ENCODE measurements at places on chromosomes 13 and 19.

- DNase-seq: no peak
Measured at GRCh38 chr19:55254625-55254977, 4.2 kb downstream of the PPP6R1 start.

- no peak for DNase-seq
Measured at GRCh38 chr19:50708179-50708879, 11.3 kb downstream of the SHANK1 start.

- DNase-seq: no peak
Measured at GRCh38 chr19:56974556-56975207, 134.2 kb upstream of the PEG3 start.

- no peak for DNase-seq
Measured at GRCh38 chr19:49210108-49210900, 52.7 kb downstream of the TRPM4 start.

DNA sequence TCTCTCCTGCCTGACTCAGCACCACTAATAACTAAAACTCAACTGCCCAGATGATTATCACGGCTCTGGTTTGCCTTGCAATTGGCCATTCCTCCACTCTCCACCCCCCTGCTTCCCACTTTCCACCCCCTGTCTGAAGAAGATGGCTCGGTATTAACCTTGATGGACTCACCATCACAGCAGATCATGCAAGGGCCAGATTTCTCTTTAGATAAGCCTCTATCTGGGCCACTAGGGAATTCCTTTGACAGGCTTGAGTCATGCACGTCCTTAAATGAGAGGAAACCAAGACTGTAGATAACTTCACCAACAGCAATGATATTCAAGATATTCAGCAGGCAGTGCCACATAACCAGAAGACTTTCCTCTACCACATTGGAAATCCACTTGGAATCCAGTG lies 131.1 kb upstream of the NBEA start:
- DNase-seq: no peak

DNA sequence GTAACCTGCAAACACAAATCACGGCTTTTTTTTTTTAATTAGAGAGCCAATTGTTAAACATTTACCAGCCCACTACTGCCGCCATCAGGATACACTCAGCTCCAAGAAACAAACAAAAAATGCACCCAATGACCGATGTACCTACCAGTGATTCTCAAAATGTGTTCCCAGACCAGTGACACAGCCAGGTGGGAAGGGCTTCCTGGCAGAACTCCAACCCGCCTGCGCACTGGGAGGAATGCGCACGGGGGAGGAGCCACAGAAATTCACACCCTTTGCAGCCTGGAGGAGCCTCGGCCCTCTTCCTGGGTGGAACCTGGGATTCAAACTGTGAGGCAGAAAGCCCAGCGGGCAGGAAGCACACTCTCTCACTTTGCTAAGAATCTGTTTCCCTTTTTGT lies 255.9 kb downstream of the TBC1D4 start:
- no peak for DNase-seq

DNA sequence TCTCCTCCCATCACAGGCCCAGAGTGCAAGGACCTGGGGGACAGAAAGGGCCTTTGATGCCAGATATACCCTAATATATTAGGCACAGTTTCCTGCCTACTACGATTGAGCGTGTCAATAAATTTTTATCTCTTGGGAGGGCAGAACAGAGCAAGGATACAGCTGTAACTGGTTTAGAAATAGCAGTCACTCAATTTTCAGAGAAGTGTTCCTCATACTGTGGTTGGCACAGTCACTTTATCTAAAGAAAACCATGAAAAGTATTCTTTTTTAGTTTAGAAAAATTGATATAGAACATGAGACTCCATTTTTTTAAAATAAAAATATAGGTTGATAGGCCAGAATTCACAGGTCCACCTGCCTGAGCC lies 460 bp upstream of the ZNF155 start:
- DNase-seq: no peak

DNA sequence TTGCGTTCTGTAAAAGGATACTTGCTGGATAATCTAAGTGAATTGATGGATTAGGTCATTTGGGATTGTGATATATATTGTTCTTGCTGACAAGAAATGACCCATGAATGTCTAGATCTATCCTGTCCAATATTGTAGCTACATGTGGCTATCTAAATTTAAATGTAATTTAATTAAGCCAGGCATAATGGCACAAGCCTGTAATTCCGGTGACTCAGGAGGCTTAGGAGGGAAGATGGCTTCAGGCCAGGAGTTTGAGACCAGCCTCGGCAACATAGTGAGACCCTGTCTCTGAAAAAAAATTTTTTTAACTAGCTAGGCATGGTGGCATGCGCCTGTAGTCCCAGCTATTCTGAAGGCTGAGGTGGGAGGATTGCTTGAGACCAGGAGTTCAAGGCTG lies 39.3 kb upstream of the AKAP11 start:
- DNase-seq: no peak

GRCh38 chr13:35716729-35717128 lies 240.2 kb upstream of the MAB21L1 start:
- no peak for DNase-seq

DNA sequence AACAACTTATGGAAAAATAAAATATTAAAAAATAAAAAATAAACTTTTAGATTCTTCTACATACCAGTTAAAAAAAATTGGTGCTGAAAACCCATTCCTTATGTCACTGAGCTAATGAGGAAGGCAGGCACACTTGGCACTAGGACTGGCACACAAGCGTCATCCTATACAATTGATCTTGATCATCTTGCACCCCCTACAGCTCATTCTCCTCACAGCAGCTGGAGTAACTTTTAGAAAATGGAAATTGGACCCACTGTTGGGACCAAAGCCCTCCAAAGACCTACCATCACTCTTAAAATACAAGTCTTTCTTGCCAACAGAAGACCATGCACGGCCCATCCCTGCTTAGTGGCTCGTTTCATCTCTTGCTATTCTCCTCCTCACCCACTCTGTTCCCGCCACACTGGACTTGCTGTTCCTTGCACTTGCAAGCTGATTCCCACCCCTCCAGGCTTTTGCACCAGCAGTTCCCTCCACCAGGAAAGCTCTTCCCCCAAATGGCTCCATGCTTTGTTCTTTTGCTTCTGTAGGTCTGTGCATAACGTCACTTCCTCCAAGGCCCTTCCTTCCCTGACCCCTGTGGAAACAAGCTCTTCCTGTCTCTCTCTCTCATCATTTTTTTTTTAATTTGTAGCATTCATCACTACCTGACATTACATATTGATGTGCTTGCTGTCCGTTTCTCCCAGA lies 11.6 kb downstream of the CTU1 start:
- no peak for DNase-seq

- no peak for DNase-seq
Measured at GRCh38 chr13:26020891-26021290, 30.9 kb downstream of the SHISA2 start.

- DNase-seq: no peak
Measured at GRCh38 chr13:46317120-46317519, 69.9 kb downstream of the RUBCNL start.

DNA sequence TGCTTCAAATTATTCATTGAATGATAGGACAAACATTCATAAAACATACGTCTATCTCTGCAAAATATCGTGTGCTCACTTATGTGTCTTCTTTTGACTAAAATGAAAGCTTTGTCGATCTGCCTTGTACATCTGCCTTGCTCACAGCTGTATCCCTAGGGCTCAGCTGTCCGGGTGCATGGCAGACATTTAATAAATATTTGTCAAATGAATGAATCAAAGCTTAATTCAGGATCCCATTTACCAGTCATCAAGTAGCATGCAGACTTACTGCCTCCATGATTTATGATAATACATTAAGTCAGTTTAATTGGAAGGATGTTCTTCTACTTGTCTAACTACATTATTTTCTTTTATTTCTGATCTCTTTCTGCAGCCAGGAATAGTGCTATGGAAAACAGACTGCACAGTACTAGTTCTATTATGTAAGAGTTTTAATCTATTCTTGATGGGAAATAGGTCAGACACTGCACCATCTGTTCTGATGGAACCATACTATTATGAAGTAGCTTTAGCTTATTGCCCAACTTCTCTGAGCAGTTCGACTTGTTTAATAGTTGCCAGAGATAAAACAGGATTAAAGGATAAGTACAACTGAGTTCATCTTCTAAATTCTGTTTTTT lies 13.2 kb downstream of the SLC46A3 start:
- no peak for DNase-seq

DNA sequence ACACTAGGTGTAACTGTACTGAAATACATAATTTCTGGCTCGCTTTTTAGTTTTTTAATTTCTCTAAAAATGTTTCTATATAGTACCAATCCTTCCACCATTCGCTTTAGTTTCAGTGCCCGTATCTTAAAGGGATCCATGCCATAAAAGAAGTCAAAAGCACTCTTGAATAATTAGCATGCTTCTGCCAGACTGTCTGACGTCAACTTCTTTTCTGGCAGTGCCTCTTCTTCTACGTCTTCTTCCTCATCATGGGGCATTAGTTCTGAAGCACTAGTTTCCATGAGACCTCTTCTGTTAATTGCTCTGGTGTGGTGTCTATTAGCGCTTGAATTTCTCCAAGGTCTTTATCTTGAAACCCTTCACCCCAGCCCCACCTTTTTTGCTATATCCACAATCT lies 93.8 kb upstream of the DOCK9 start:
- DNase-seq: no peak

DNA sequence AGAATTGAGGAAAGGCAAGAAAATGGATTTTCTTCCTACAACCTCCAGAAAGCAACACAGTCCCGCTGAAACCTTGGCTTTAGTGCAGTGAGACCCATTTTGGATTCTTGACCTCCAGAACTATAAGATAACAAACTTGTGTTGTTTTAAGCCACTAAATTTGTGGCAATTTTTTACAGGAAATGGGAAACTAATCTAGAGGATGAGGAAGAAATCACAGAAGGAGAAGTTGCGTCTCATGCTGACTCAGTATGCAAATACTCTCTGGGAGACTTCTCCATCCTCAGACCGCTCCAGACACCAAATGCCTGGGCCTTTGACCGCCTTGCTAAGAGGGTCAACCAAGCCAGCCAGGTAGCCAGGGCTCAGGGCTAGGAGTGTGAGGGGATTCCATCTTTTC lies 13.1 kb upstream of the CEACAM16 start:
- DNase-seq: no peak

DNA sequence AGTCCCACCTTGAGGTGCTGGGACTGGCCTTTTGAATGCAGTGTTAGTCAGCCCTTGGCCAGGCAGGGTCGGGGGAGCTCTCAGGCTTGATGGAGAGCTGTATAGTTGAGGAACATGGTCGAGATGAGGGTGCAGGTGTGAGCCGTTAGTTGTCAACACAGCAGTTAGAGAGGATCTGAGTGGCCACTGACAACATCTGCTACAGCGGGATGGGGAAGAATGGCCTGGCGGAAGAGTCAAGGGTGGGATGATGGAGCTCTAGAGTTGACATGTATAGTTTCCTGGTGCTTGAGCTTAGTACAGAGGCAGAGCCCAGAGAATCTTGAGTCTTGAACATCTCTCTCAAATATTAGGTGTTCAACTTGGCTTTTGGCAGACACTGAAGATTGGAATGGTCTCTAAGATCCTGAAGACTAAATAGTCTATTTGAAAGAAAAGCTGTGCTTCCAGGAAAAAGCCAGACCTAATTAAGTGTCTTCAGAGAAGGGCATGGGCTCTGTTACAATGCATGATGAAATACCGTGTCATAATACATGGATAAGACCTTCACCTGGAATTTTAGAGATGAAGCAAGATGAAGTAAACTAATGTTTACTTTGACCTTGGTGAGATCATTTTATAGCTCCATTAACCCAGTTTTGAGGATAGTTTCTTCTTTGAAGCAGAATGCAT lies 9.7 kb downstream of the PCCA start:
- no peak for DNase-seq

DNA sequence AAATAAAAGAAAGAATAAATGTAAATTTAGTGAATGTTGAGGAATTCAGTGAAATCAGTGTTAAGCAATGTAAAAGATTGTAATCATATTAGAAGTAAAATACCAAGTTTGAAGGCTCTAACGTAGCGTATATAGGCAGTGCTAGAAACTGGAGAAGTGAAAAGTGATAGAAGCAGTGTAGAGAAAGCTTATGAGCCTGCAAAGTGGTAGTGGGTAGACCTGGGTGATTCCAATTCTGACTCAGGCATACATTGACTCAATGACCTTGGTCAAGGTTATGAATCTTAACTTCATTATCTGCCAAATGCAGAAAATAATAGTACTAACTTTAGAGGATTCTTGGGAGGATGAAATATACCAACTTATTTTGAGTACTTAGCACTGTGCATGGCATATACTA lies 4.1 kb downstream of the SLC10A2 start:
- no peak for DNase-seq

- DNase-seq: no peak
Measured at GRCh38 chr13:37490176-37490779, 108.3 kb downstream of the POSTN start.

DNA sequence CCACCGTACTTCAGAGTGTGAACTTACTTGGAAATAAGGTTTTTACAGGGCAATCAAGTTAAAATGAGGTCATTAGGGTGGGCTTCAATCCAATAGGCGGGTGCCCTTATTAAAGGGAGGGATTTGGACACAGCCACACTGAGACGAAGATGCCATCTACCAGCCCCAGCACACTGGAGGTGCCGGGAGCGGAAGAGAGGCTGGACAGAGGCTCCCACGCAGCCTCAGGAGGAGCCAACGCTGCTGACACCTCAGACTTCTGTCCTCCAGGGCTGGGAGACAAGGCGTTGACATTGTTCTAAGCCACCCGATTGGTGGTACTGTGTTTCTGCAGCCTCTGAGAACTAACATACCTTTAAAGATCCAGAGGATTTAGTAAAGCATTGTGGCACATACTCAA lies 12.6 kb upstream of the RAB20 start:
- DNase-seq: no peak

DNA sequence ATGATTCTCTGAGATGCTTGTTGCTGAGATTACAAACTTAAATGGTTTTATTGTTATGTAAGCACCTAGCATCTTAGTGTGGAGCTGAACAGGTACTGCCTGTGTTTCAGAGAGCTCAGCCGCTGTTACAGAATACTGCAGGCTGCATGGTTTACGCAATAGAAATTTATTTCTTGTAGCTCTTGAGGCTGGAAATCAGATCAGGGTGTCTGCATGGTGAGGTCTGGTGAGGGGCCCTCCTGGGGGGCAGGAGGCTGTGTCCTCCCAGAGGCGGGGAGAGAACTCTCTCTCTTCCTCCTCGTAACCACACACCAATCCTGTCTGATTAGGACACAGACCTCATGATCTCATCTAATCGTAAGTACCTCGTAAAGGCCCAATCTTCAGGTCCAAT lies 13.1 kb downstream of the ATP11A start:
- DNase-seq: no peak

DNA sequence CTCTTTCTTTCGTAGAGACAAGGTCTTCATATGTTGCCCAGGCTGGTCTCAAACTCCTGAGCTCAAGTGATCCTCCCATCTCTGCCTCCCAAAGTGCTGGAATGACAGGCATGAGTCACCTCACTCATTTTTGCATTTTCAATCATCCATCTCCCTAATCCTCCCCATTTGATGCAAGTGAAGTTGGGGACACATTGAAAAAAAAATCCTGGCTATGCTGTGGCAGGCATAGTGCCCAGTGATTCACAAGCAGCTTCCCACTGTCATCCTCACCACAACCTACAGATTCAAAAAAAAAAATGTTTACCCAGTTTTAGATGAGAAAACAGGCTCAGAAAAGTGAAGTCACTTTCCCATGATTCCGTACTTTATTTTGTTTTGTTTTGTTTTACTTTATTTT lies 44.7 kb upstream of the USP29 start:
- DNase-seq: no peak

All from CD4-positive, alpha-beta T cell (primary cell).